ENCODE measurements at places on chromosomes 5 and 9.

DNA sequence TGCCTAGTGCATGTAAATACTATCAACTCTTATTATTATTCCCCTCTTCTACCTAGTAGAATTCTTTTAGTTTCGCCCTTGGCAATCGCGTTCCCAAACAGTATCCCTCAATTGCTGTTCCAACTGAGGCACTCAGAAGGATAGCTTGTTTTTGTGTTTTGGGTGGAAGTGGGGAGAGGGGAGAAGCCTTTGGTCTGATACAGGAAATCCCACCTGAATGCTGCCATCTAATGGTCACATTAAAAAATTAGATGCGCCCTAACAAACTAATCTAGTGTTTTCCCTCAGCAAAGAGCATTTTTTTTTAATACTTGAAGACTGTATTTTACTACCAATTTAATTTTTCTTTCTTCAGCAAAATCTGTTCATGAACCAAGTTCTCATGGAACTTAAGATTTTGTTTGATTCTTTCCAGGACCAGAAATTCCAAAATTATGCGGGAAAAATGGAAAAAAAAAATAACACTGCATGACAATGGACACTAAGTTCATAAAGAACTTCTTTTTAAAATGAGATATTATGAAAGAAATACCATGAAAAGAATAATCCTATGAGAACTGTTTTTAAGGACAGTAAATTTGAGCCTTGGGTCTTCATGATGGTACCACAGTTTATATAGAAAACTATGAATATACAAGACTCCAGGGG, 22.2 kb upstream of the GLDC start:
- no peaks in the 10 kb centered on the region for H3K27me3 ChIP-seq
- no peak overlapping the region for H3K27ac ChIP-seq
- no peaks in the 10 kb centered on the region for H3K36me3 ChIP-seq
- peaks cover 5% of the 10 kb centered on the region for H3K4me1 ChIP-seq
- H3K4me3 ChIP-seq, result no peak overlapping the region

- H3K36me3 ChIP-seq, result peaks cover 73% of the 10 kb centered on the region
- no peak for DNase-seq
- H3K27ac ChIP-seq, result no peak overlapping the region
- no peak overlapping the region for H3K4me3 ChIP-seq
Measured at GRCh38 chr9:81601639-81602623, 87.4 kb downstream of the TLE1 start.

DNA sequence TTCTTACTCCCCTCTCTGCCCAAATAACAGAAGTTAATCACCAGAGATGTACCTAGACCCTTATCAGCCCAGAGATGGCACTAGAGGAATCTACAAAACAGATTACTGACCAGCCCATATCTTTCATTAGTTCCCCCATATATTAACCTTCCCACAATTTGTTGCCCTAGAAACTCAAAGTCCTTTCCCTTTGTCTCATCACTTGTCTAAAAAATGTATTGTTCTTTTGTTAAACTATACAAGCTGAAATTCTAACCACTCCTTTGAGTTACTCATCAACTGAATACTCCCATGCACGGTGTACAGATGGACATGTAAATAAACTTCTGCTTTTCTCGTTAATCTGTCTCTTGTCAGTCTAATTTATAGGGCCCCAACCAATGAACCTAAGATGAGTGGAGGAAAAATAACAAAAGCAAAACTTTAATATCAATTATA, 130.9 kb downstream of the CCDC192 start:
- DNase-seq, result no peak
- H3K27ac ChIP-seq, result peak overlapping the region; percentile 28
- H3K4me3 ChIP-seq, result peak overlapping the region; percentile 0
- H3K4me1 ChIP-seq, result peaks cover 13% of the 10 kb centered on the region
- no peaks in the 10 kb centered on the region for H3K36me3 ChIP-seq

GRCh38 chr5:89769975-89770374, 639.6 kb downstream of the CETN3 start:
- H3K4me3 ChIP-seq, result no peak overlapping the region
- no peaks in the 10 kb centered on the region for H3K36me3 ChIP-seq
- H3K4me1 ChIP-seq, result no peaks in the 10 kb centered on the region
- DNase-seq, result no peak
- H3K27ac ChIP-seq, result no peak overlapping the region
- H3K27me3 ChIP-seq, result no peaks in the 10 kb centered on the region

DNA sequence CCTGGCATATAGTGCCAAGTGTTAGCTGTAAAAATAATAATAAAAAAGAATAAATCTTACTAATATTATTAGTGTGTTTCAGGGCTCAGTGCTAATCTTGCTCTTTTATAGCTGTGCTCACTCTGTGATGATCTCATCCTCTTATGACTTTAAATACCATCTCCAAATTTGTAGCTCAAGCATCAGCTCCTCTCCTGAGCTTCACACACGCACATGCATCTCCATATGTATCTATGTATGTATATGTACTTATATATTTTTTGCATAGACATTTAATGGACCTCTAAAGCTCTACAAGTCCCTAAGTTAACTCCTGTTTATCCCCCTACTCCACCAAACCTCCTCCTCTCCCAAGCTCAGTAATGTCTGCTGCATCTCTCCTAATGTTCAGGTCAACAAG, 170.8 kb upstream of the NR3C1 start:
- peaks cover 20% of the 10 kb centered on the region for H3K4me1 ChIP-seq
- no peak overlapping the region for H3K27ac ChIP-seq
- no peak overlapping the region for H3K4me3 ChIP-seq
- no peaks in the 10 kb centered on the region for H3K27me3 ChIP-seq

DNA sequence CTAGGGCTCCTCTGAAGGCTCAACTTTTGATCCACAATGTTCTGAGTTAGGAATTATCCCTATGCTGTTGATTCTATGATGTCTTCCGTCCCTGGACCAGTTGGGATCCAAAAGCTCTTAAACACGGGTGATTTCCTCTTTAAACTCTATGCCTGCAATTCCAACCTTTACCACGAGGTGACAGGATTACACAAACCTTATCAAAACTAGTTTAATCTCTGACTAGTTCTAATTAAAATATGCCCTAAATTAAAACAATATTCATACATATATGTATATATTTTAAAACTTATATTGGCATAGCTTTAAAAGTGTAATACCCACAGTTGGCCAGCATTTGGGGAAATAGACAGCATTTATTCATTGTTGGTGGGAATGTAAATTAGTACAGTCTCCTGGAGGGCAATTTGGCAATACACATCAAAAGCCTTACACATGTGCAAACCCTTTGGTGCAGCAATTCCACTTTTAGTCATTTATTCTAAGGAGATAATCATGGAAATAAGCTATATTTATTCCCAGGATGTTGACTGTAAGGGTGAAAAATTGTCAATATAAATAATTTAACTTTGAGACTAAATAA, 51.6 kb upstream of the PHYKPL start:
- no peak overlapping the region for H3K4me3 ChIP-seq
- H3K27ac ChIP-seq, result no peak overlapping the region
- H3K36me3 ChIP-seq, result no peaks in the 10 kb centered on the region
- peaks cover 29% of the 10 kb centered on the region for H3K27me3 ChIP-seq
- peaks cover 27% of the 10 kb centered on the region for H3K4me1 ChIP-seq

DNA sequence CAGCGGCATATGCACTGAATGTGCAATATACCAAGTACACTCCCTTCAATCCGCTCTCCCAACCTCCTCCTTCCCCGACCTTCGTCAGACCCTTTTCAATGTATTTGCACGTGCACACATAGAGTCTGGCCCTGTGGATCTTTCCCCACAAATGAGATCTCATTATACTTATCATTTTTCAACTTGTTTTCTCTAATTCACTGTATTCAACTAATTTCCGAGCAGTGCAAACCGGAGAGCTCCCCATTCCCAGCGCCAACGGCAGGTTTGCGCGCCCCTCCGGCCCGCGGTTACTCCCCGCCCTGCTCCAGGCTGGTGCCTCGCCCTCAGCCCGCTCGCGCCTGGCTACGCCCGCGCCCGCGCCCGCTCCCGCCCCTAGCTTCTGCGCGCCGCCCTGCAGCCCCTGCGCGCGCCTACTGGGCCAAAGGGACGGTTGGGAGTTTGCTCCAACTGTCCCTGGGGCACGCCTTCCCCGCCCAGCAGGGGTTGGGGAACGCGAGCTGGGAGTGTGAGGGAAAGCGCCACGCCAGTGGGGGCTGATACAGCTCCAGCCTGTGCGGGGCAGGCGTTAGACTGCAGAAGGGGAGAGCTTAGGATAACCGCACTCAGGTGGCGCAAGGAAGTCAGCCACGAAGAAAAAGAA, 3.3 kb upstream of the CDC20B start:
- peaks cover 94% of the 10 kb centered on the region for H3K27me3 ChIP-seq
- no peak overlapping the region for H3K27ac ChIP-seq
- H3K36me3 ChIP-seq, result no peaks in the 10 kb centered on the region

- DNase-seq, result no peak
- H3K4me3 ChIP-seq, result no peak overlapping the region
- H3K27me3 ChIP-seq, result no peaks in the 10 kb centered on the region
- no peaks in the 10 kb centered on the region for H3K36me3 ChIP-seq
- peaks cover 6% of the 10 kb centered on the region for H3K4me1 ChIP-seq
Measured at GRCh38 chr9:35914301-35914807, 5.1 kb downstream of the SPAAR start.

- no peak for DNase-seq
- H3K27ac ChIP-seq, result peak overlapping the region; percentile 22
- no peak overlapping the region for H3K4me3 ChIP-seq
- H3K27me3 ChIP-seq, result no peaks in the 10 kb centered on the region
- H3K4me1 ChIP-seq, result peaks cover 27% of the 10 kb centered on the region
Measured at GRCh38 chr9:20320921-20321320, 301.4 kb downstream of the MLLT3 start.

DNA sequence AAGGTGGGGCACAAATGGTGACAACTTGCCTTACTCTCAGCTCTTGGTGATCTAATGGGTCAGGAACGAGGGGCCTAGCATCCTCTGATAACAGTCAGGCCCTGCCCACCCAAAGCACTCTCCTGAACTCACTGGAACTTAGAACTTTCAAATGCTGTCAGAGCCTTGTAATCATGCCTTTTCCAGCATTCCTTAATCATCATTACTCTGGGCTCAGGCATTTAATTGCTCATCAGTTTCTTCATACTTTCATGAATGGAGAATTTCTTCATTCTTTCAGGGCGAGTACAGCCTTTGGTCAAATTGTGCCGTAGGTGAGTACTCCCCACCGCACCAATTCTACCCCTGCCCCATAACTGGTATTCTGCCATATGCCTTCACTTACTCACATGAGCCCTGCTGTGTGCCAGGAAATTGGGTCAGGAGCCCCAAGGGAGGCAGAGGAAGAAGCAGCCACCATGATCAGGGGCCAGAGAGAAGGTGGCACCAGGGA, 30.2 kb upstream of the DUSP1 start:
- peaks cover 15% of the 10 kb centered on the region for H3K4me1 ChIP-seq
- H3K4me3 ChIP-seq, result no peak overlapping the region
- no peaks in the 10 kb centered on the region for H3K36me3 ChIP-seq
- peak overlapping the region; percentile 96 for H3K27ac ChIP-seq
- H3K27me3 ChIP-seq, result no peaks in the 10 kb centered on the region

DNA sequence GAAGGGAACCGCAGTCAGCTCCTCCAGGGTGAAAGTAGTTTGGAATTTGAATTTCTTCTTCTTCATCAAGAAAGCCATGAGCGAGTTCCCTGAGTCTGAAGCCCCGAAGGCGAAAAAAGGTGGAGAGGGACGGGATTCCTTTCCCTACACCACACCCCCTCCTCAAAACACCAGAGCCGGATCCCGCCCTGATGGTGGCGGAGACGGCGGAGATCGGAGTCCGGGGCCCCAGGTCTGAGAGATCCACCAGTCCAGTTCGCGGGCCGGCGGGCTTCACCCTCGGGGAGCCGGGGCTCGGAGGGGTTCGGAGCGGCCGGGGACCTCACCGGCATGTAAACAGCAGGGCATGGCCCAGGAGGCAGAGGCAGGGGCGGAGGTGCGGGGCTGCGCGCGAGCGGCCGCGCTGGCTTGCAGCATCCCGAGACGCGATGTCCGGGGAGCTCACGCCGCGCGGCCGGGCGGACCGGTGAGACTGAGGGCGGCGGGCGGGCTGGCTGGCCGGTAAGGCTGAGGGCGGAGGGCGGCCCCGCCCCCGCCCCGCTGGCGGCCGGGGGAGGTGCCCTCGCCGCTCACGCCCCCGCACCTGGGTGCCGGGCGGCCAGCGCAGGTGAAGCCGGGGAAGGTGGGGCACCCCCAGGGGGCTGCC, 606 bp downstream of the EEIG1 start:
- no peaks in the 10 kb centered on the region for H3K36me3 ChIP-seq
- peaks cover 40% of the 10 kb centered on the region for H3K4me1 ChIP-seq

GRCh38 chr5:122202952-122203351, 73.6 kb downstream of the ZNF474 start:
- H3K27me3 ChIP-seq, result peaks cover 6% of the 10 kb centered on the region
- no peak overlapping the region for H3K4me3 ChIP-seq
- H3K27ac ChIP-seq, result no peak overlapping the region
- DNase-seq, result no peak

DNA sequence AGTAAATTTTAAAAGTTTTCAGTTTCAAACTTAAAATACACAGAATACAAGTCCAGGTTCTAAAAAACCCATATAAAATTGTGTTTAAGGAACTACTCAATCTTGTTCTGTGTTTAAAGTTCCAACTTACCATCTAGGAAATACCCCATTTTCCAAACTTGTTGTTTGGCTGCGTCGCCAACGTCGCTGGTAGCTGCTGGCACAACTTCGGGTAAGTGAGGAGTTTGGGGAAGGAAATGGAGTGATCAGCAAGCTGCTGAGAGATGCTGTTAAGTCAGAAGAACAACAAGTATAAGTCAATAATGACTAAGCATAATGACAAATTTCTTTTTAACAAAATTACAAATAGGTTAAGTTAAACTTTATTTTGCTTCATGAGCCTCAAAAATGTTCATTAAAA, 71.3 kb upstream of the RAPGEF6 start:
- DNase-seq, result no peak
- H3K27me3 ChIP-seq, result no peaks in the 10 kb centered on the region
- no peak overlapping the region for H3K4me3 ChIP-seq
- no peak overlapping the region for H3K27ac ChIP-seq

DNA sequence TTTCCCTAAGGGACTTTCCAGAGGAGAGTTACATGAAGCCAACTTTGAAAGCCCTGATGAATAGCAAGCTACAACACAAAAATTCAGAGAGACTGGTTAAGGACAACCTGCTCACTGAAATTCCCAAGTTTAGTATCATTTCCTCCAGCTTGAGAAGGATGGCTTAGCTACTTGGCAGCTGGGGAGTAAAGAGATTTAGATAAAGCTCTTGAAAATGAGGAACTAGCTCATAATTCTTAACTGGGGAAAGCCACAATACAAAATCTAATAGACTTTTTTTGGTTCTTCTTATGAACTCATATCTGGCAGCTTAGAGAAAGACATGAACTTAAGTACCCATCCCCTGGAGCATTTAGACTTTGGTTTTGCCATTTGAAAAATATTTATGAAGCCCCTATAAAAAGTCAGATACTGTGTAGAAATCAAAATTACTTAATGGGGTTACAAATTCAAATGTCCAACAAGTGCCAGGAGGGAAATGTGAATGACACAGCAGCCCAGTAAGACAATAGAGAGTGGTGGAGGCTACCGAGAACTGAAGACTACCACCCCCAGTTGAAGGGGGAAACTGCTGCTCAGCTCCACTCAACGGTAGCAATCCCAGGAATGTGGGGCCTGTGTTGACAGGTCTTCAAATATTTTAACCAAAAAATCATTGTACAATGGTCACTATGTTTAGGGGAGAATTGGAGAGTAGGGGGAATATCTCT, 79.4 kb upstream of the ADRB2 start:
- no peak overlapping the region for H3K27ac ChIP-seq
- DNase-seq, result no peak
- H3K36me3 ChIP-seq, result no peaks in the 10 kb centered on the region
- H3K4me3 ChIP-seq, result no peak overlapping the region
- H3K27me3 ChIP-seq, result peaks cover 6% of the 10 kb centered on the region

- no peaks in the 10 kb centered on the region for H3K36me3 ChIP-seq
- H3K4me1 ChIP-seq, result no peaks in the 10 kb centered on the region
- no peak for DNase-seq
- no peak overlapping the region for H3K4me3 ChIP-seq
Measured at GRCh38 chr9:71620746-71621145, 147.6 kb downstream of the CEMIP2 start.
